T-helper 22 cell (primary cell): ENCODE measurements at places on chromosomes 5 and 9.
A peak's percentile ranks its signal among the peaks of the same experiment; 100 is the strongest.

DNA sequence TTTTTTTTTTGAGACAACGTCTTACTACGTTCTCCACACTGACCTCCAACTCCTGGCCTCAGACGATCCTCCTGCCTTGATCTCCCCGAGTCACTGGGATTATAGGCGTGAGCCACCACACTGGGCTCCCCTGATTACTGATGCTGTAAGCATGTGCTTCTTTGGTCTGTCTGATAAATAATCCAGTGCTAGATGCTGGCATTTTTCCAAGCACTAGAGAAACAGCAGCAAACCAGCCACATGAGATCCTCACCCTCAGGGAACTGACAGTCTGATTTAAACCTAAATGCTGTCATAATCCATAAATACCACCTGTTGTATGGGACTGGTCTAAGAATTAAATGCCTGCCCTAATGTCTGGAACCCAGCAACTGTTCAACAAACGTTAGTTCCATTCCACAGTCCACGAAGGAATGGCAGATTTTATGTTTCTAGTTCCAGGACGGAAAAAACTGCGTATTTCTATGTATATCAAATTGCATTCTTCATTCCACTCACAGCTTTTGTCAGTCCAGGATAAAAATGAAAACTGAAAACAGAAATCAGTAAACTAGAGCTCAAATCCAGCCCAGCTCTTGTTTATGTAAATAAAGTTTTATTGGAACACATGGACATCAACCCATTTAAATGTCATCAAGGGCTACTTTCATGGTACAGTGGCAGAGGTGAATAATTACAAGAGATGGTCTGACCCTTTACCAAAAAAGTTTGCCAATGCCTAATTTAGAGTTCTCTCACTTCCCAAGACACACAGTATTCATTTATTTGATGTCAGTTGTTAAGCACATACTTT is 20.1 kb downstream of the SLC35D2 start:
- no peak for DNase-seq

- no peak for DNase-seq
Measured at GRCh38 chr5:140012443-140012842, 30.7 kb downstream of the NRG2 start.

DNA sequence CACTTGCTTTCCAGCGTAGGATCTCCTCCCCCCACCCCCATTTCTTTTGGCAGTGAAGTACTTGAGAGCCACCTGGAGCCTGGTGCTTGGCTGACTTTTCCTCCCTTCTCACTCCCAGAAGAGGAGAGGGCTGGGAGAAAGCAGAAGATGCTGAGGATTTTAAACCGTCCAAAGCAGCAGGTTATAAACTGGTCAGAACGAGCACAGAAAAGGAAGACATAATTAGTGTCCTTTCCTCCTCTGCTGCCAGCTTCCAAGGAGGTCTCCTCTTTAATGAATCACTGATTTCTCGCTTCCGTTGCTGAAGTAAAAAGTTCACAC is 563 bp upstream of the FGF10 start:
- DNase-seq, result no peak

DNA sequence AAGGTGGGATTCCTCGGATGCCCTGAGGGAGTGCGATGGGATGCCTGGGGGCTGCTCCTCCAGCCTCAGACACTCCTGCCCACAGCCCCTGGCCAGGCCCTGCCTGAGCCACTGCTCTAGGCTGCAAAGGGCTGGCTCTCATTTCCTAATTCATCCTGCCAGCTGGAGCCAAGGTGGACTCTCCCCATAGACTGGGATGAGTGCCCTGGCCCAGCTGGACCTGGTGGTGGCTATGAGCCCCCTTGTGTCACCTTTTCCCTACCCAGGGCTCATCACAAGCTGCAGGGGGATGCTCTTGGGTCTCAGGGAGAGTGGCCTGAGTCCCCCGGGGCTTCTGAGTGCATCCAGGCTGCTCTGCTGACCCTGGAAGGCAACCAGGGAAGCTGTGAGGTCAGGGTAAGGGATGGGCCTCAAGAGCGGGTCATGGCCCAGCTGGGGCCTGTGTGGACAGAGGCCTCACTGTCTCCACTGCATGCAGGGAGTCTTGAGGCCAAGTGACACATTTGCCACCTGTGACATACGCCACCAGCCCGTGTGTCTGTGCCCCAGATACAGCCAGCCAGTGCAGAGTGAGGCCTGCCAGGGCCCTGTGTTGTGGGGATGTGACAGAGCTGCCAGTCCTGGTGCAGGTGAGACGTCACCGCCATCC is 102.7 kb upstream of the IER5L start:
- DNase-seq, result no peak

DNA sequence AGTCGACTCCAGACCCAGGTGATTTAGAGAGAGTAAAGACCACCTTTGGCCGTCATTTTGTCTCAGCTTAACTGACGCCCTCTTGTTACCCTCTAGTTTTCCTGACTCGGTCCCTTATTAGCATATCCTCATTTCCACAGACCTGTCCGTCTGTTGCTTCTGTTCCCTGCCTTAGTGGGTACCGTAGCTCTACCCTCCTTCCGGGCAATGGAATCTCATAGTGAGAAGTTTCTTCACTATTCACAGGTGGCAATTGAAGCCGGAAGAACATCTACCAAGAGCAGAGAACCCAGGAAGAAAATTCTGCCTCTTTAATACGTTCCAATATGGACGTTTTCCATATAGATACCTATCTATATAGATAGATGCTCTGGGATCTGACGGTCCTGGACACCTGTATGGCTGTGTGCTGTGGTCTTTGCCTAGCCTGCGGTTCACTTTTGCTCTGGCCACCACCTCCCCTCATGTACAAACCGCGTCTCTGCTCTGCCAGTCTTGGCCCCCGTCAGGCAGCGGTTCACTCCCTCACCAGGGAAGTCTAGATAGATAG is 652 bp upstream of the TMEM161B start:
- no peak for DNase-seq

- peak; percentile 65 for DNase-seq
Measured at GRCh38 chr9:72363908-72364678, 915 bp downstream of the ZFAND5 start.

DNA sequence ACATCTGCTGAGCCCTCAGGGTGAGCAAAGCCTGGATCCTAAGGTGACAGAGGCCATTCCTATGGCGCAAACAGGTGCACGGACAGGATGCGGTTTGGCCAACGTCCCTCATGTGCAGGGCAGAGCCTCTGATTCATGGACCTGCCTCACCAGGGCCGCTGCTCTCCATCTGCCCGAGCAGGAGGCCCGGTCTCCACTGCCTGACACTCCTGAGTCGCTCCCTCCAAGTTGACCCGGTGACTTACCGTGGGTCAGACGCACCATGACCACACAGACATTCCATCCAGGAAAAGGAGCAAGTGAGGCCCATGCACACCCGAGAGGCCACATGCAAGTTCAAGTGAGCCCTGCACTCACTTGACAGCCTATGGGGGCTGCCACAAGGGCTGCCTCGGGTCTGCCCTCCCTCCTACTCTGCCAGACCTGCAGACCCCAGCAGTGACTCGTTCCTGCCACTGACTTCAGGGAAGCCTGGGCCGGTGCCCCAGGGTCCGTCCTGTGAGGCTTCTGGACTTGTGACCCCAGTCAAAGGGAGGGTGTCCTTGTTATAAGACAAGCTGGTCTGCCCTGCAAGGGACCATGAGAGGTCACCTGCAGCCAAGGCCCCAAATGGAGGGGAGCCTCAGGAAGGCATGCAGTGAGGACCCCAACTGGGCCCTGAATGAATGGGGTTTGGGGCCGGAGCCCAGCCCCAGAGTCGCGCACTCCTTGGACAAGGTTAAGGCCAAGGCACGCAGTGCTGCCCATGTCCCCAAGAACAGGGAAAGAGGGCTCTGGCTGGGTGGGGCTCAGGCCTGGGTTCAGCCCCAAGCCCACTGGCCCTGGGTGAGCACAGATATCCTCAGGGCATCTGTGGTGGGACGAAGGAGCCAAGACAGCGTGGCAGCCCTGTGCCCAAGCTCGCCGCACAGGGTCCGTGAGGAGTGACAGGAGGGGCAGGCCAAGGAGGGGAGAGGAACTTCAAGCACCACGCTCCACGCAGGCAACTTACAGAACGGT is 10.1 kb downstream of the BRD3OS start:
- no peak for DNase-seq

- DNase-seq, result no peak
Measured at GRCh38 chr9:89467278-89467625, 30.7 kb downstream of the SEMA4D start.

GRCh38 chr9:85987236-85987635 is 46.3 kb downstream of the NAA35 start:
- DNase-seq, result no peak

- no peak for DNase-seq
Measured at GRCh38 chr9:7536310-7536939, 263.2 kb downstream of the DMAC1 start.

GRCh38 chr9:126979461-126979860 is 64.9 kb downstream of the RALGPS1 start:
- no peak for DNase-seq
